Astrocyte of the hippocampus (primary cell): ENCODE measurements at places on chromosomes 1 and 21.

GRCh38 chr1:42008264-42008663 is 89.5 kb upstream of the HIVEP3 start:
- no peak for DNase-seq

DNA sequence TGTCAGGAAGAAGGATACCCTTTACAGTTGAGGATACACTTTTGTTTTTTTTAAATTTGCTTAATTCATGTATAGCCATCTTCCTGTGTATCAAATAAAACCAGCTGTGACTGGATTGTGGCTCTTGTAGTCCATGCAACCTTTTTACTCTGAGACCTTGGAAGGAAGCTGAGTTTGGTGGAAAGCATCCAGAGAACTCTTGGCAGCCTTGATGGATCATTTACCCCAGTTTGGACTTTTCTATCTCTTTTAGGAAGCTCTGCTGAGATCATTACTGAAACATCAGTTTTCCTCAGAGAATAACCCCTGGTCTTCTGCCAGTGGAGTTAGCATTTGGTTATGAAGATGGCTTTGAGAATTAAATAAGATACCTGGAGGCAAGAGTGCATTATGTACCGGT is 21.2 kb upstream of the APOBEC4 start:
- peak; percentile 23 for DNase-seq

GRCh38 chr1:54371038-54371941 is 34.9 kb downstream of the SSBP3 start:
- no peak for DNase-seq

GRCh38 chr1:98769162-98769561 is 107.6 kb downstream of the SNX7 start:
- DNase-seq, result no peak

DNA sequence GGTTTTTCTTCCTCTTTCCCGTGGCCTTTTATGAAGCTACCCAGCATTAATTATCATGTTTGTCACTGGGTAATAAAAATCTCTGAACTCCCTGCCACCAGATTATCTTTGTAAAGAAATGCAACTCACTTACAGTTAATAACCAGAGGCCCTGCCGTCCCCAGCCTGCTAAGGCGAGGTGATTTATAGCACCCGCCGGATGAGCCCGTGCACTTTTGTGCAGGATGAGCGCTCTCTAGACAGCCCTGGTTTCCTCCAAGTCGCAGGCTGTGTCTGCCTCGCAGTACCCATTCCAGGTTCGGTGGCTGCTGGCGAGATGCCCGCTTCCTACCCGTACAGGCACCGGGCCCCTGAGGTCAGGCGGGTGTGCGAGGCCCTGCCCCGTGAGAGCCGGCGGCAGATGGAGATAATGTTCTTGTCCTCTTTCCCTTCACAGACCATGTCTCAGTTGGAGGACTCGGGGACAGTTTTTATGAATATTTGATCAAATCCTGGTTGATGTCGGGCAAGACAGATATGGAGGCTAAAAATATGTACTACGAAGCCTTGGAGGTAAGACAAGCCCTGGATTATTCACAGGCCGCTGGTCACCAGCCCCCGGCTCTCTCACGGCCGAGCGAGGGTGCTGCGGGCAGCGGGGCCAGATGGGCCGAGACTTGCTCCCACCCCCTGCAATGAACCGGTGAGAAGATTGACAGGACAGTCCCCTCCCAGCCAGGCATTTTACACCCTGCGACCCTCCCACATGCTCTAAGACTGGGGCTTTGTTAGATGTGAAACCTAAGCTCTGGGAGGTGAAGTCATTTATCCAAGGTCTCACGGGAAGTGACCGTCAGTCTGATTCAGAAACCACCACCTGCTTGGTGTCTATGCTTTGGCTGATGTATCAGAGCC is 28.5 kb upstream of the SELENON start:
- DNase-seq, result peak; percentile 62

DNA sequence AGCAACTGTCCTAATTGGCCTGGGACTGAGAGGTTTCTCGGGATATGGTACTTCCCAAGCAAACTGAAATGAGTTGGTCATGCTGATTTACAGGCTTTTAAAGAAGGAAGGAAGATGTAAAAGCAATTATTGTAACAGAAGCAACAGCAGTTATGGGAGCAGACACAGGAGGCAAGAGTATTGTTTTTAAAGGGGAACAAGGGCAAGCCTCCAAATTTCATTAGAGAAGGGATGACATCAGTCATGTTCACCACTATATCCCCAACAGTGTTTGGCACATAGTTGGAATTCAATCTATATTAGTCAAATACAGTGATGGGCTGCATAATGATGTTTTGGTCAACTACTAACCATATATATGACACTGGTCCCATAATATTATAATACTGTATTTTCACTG is 46.0 kb upstream of the JUN start:
- no peak for DNase-seq

- DNase-seq, result peak; percentile 95
Observed at GRCh38 chr1:33181921-33182341, at the start of gene TRIM62. Gene TRIM62, minus strand, starts transcription at chr1:33182043. Its CDS starts 611 bp downstream, at chr1:33181432.

DNA sequence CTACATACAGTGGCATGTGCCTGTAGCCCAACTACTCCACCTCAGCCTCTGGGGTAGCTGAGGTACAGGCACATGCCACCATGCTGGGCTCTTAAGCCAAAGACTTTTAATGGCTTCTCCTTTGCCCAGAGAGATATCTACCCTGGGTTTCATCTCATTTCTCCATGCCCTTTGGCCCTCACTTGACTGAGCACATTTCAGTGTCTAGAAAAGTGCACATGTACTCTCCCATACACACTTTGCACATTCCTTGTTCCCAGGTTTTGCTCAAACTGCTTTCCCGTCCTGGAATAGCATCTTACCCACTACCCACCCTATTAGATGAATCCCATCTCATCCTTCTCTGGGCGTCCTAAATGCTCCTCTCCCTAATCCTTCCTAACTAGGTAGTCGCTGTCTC is 10.2 kb upstream of the RXRG start:
- DNase-seq, result no peak

DNA sequence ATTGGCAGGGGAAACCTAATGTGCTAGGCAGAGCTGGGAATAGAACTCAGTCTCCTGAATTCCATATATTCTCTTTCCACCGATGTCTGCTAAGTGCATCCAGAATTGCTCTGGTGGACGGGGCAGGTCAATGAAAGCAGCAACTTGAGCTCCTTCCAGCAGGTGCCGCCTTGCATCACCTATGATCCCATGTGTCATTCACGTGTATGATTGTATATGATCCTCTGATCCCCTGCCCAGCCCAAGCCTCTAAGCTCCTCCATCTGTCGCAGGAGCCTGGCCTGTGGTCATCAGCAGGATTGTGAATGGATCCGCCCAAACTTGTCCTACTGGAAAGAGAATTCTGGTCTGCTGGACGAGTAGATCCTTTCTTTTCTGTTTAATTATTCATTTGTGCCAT is 13.1 kb downstream of the ACTA1 start:
- DNase-seq, result no peak

- no peak for DNase-seq
Observed at GRCh38 chr21:44352253-44352860, 1.1 kb upstream of the TRPM2 start.

DNA sequence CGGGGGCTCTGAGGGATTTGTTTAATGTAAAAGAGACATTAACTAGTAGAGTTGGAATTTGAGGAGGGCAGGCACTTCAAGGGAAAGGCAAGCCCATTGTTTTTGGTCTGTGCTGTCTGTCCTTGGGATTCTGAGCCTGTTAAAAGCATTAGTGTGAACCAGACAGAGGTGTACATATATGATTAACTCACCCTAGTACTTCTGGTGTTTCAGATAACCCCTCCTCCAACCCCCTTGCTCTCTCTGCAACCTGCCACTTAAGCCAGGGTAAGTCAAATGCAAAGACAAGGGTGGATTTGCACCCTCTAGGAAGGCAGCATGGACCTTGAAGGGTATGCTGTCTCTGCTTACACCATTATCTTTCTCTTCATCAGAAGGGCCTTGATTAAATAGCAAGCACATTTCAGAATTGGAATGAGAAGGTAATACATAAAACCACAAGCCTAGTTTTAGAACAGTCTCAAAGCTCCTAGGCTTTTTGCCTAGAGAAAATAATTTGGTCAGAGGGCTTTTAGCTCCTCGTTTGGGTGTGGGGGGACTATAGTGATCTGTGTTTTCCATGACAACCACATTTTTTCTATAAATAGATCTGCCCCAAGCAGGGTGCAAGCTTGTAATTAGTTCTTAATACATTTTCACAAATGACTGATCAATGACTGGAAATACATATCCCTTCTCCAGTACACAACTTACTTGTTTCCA is 120.7 kb upstream of the SGIP1 start:
- DNase-seq, result peak; percentile 10

DNA sequence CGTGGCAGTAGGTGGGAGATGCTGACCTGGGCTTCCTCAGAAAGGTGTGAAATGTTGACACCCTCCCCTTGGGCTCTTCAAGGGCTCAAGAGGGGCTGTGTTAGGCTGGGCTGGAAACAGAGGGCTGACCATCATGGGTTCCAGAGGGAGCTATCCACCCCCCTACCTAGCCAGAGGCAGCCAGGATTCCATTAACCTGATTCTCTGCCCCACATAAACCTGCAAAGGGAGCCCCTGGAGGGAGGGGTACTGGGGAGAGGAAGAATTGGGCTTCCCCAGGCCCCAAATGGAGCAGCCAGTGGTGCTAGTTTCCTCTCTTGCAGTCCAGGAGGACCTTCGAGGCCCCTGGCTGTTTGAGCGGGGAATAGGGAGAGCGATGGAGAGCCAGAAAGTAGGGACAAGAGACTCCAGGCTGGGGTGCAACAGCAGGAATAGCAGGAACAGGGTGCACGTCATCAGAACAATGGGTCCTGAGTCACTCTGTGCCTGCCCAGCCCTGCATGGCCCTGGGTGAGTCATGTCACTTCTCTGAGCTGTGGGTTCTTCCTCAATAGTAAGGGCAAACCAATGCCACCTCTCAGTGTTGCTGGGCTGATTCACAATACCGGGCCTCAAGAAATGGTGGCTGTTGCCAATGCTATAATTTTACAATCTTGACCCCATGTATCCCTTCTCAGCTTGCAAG is 121.2 kb downstream of the EPHB2 start:
- peak; percentile 93 for DNase-seq

- DNase-seq, result no peak
Observed at GRCh38 chr1:3036447-3037280, 15.4 kb downstream of the ACTRT2 start.

- peak; percentile 32 for DNase-seq
Observed at GRCh38 chr1:235831148-235831547, 35.6 kb downstream of the LYST start.

- no peak for DNase-seq
Observed at GRCh38 chr1:30165116-30165515, 558.3 kb downstream of the MATN1 start.

DNA sequence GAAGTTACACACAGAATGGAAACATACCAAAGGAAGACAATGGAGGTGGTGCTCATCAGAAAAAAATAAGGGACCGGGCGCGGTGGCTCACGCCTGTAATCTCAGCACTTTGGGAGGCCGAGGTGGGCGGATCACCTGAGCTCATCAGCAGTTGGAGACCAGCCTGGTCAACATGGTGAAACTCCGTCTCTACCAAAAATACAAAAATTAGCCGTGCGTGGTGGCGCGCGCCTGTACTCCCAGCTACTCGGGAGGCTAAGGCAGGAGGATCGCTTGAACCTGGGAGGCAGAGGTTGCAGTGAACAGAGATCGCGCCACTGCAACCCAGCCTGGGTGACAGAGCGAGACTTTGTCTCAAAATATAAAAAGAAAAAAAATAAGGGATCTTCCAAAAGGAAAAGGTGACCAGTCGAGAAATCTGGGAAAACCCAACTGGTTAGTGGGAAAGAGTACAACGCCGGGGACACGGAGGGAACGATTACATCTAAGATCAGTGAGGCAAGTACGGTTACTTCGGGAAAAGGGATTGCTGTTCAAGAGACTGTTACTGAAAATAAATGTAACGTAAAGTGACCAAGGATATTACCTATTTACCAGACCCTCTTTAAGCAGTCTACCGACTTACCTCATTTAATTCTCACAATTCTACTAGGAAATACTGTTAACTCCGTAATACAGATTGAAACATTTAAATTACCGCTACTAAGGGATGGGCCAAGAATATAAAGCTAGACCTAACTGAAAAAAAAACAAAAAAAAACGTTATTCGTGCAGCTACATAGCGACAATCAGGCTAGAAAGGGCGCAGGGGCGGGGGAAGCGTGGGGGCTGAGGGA is 822 bp downstream of the CCT3 start:
- peak; percentile 15 for DNase-seq

DNA sequence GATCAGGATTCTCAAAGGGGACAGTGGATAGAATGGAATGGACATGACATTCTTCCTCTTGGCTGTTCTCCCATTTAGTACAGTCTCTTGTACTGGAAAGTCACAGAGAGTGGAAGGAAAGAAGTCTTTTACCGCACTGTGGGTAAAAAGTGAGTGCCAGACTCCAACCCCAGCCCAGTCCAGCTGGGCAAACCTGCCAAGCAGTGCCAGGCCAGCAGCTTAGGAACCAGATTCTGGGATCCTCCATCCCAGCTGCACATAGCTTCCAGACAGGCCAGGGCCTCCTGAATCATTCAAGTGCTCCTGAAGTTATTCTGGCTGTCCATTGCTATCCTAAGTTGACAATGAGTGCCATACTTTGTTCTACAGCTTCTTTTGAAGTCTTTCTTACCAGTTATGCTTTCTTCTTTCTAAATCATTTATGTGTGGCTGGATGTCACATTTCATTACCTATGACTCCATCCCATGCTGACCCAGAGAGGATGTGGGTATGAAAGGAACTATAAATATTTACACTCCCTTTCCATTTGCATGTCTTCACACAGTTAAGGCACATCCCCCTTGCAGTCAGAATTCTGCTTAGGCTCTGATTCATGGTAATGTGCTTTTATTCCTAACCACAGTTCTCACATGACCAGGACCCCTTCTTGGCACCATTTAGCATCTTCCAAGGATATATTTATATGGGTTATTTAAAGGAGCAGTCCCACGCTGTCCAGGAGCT is 88.9 kb downstream of the AK5 start:
- DNase-seq, result peak; percentile 85

GRCh38 chr1:31214316-31215064 is 25.2 kb downstream of the NKAIN1 start:
- DNase-seq, result no peak

GRCh38 chr1:64472805-64473204 is 2.9 kb downstream of the CACHD1 start:
- no peak for DNase-seq

GRCh38 chr1:43241413-43241836 is 28.4 kb upstream of the TMEM125 start:
- DNase-seq, result peak; percentile 71

- no peak for DNase-seq
Observed at GRCh38 chr1:180513531-180513930, 11.2 kb upstream of the ACBD6 start.
